AG08395 (cell line): ENCODE measurements at places on chromosomes 5 and 9.

- DNase-seq = peak; percentile 85
Observed at GRCh38 chr5:169629847-169630548, 7.1 kb upstream of the DOCK2 start.

- no peak for DNase-seq
Observed at GRCh38 chr5:123350742-123351141, 72.5 kb downstream of the CEP120 start.

GRCh38 chr5:132446621-132447020, 44.0 kb downstream of the IRF1 start:
- peak; percentile 91 for DNase-seq

DNA sequence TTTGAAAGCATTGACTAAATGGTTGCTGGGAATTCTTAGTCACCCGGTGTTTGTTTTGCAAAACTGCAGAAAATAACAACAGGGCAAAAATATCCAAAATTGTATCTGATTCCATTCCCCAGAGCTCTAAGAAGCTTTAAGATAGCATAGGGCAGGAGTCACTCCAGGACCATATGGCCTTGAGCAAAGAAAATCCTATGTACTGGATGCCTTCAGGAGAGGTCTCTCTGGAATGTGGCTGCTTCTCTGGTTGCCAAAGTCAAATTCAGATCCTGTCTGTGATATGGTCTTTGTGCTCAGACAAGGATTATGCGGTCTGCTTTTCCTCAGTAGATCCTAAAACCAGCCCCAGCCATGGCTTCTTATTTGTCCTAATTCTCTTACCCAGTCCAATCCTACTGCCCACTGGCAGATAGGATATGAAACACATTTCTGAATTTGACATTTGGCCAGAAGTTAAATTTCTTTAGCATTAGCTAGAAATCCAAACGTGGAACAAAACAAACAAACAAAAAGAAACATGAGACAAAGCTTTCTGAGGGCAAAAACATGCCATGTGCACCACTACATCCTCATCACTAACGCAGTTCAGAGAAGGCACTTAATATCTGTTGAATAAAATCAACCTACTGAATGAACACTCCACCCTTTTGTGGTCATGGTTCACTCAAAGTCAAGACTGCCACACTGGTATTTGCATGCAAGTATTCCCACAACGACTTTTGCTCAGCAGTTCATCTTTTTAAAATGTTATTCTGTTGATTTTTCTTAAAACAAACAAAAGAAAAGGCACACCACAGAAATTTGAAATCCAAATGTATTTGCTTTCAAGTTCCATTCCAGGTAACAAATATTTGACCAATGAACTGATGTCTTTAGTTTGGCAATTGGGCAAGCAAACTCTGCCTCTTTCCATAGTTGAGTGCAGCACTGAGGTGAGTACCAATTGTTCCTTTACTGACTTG, 165.7 kb downstream of the TRPM6 start:
- DNase-seq = no peak

GRCh38 chr5:35248843-35249780, 18.8 kb upstream of the PRLR start:
- no peak for DNase-seq

- no peak for DNase-seq
Observed at GRCh38 chr9:87944096-87944495, 26.3 kb downstream of the SPATA31C1 start.

- DNase-seq = no peak
Observed at GRCh38 chr9:27645161-27645840, 72.0 kb upstream of the C9orf72 start.

GRCh38 chr5:147568710-147569406, 59.0 kb upstream of the DPYSL3 start:
- no peak for DNase-seq

- no peak for DNase-seq
Observed at GRCh38 chr9:130414910-130415746, 29.6 kb upstream of the ASS1 start.

GRCh38 chr9:82997476-82998140, 65.3 kb downstream of the RASEF start:
- DNase-seq = no peak

- no peak for DNase-seq
Observed at GRCh38 chr5:89327608-89328007, 444.6 kb upstream of the MEF2C start.

- no peak for DNase-seq
Observed at GRCh38 chr5:67434466-67434865, 237.9 kb upstream of the CD180 start.

- no peak for DNase-seq
Observed at GRCh38 chr9:132003319-132003704, 76.4 kb downstream of the MED27 start.

DNA sequence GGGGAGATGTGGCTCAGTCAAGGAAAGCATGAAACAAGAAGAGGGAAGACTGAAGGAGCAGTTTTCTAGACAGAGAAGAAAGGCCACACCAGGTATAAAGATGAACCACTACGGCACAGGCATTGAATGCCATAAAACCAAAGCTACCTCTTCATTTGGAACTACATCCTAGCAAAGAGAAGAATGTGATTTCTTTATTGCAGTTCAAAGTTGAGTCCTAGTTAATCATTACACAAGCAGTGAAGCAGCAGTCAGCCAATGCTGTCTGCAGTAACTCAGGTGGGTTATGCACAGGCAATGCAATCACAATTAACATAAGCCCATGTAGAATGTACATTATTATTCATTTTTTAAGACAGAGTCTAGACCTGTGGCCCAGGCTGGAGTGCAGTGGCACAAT, 21.7 kb upstream of the PCAT7 start:
- no peak for DNase-seq

DNA sequence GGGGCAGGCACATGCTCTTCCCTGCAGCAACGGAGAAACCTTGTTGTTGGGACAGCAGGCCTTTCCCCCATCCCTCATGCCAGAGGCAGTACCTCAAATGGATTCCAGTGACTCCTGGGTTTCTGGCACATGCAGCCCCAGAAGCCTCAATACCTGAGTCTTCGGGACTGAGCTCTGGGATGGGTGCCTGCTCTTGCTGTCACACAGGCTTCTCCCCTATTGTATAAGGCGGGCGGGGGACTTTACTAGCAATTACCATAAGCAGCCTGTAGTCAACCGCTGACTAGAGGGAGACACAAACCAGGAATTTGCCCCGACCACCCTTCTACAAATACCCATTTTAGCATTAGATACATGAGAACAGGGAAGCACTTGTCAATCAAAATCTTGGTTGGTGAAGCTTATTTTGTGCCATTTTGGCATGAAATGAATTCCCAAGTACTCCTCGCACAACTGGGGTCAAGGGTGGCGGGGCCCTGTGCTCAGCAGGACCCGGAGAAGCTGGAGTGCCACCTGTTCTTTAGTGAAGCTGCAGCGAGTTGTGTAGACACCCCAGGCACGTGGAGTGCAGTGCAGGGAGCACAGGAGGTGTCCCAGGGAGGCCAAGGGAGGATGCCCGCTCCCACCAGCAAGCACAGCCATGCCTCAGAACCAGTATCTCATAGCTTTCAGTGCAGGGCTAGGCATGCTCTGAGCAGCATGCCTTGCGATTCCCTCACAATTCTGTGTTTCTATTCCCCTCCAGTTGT, 21.2 kb downstream of the S1PR3 start:
- no peak for DNase-seq

- DNase-seq = peak; percentile 87
Observed at GRCh38 chr9:738209-738915, 103.1 kb upstream of the DMRT1 start.

GRCh38 chr9:23582836-23583235, 243.2 kb downstream of the ELAVL2 start:
- no peak for DNase-seq

GRCh38 chr9:27398982-27399653, 102.2 kb upstream of the EQTN start:
- DNase-seq = no peak

DNA sequence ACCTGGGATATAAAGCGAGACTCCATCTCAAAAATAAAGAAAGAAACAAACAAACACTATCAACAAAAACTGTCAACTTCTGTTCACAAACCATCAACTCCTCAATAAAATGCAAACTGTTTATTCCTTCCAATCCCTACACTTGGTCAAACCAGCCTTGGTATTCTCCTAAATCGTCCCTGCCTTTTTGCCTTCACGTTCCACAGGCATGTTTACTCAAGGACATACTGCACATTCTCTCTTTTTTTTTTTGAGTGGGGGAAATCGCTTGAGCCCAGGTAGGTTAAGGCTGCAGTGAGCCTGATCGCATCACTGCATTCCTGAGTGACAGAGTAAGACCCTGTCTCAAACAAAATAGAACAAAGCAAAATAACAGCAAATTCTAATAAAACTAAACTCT, 13.0 kb downstream of the UBAP2 start:
- DNase-seq = no peak

- peak; percentile 68 for DNase-seq
Observed at GRCh38 chr5:150624334-150625163, 15.9 kb upstream of the SYNPO start.

DNA sequence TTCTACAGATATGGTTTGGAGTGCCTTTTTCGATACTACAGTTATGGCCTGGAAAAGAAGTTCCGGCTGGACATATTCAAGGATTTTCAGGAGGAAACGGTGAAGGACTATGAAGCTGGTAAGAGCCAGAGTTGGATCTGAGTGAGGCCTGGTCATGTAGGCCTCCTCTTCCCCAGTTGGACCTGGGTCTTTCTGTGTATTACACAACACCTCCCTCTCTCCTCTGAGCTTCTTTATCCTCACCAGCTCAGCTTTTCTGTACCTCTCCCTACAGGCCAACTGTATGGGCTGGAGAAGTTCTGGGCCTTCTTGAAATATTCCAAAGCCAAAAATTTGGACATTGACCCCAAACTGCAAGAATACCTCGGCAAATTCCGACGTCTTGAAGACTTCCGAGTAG, 39.2 kb downstream of the FAXDC2 start:
- no peak for DNase-seq

GRCh38 chr9:21432672-21433425, 7.4 kb upstream of the IFNA1 start:
- DNase-seq = no peak

GRCh38 chr9:69605406-69605805, 66.8 kb downstream of the APBA1 start:
- no peak for DNase-seq

- no peak for DNase-seq
Observed at GRCh38 chr5:56154732-56155484, 78.2 kb downstream of the ANKRD55 start.

- no peak for DNase-seq
Observed at GRCh38 chr5:57302164-57302563, 128.3 kb downstream of the GPBP1 start.

- no peak for DNase-seq
Observed at GRCh38 chr5:110475529-110475928, 250.9 kb downstream of the TMEM232 start.

DNA sequence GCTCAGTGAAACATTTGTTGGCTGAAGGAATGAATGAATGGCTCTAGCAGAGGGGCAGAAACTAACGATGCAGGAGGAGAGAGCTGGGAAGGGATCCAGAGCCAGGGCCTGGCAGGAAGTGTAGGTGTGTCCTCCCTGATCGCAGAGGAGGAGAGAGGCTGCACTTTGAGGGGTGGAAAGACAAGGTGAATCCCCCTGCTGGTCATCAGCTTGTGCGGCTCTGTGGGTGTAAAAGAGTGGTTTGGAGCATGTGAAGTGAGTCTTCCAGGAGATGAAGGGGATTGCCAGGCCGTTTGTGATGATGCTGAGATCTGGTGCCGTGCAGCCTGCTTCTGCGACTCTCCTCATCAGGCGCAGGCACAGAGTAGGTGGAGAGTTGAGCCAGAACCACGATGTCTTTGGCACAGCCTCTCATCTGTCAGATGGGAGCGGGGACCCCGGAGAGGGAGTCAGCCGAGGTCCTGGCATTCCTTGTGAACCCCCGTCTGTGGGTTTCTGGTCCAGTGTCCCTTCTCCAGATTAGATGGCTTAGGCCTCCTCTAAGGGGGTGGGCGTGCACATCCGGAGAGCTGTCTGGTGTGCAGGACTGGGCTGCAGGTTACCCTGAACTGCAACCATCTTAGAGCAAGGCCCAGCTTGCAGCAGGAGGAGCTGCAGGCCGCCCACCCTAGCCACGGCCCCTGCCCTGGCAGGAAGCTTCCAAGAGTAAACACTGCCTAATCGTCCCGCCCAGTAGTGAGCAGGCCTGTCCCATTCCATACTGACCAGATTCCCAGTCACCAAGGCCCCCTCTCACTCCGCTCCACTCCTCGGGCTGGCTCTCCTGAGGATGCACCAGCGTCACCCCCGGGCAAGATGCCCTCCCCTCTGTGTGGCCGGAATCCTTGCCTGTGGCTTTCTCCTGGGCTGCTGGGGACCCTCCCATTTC, at the start of gene ADAMTS13:
Gene ADAMTS13, plus strand, starts transcription at position 753 of the 928 bp plus-strand sequence. Its CDS starts 77 bp downstream, at position 830.
- DNase-seq = no peak

GRCh38 chr5:101678481-101679193, 617.4 kb downstream of the SLCO4C1 start:
- DNase-seq = peak; percentile 32

- DNase-seq = no peak
Observed at GRCh38 chr5:116487045-116487444, 87.6 kb downstream of the SEMA6A start.

- DNase-seq = no peak
Observed at GRCh38 chr5:172114875-172115422, 73.1 kb downstream of the STK10 start.

- DNase-seq = peak; percentile 43
Observed at GRCh38 chr9:751137-752051, 90.1 kb upstream of the DMRT1 start.

GRCh38 chr9:130920762-130921299, 18.2 kb downstream of the FIBCD1 start:
- DNase-seq = no peak

GRCh38 chr5:74833537-74834266, 32.5 kb downstream of the FAM169A start:
- DNase-seq = no peak

- no peak for DNase-seq
Observed at GRCh38 chr9:130382096-130382495, 62.7 kb upstream of the ASS1 start.

DNA sequence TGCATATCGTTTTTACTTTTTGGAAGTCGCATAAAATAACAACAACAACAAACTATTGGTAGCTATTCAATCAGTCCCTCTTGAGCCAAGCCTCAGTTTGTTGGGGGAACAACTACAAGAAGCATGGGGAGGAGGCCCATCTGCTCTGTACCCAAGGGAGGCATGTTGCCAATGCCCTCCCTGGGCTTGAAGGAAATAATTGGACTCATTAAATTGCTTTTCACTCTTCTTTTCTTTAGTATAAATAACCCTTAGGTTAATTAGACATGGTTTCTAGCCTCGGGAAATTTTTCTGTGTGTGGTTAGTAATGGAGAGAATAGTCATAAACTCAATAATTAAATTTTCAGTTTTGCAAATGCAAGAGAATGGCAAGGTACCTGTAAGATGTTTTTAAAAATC, 500.7 kb downstream of the TLE4 start:
- no peak for DNase-seq

DNA sequence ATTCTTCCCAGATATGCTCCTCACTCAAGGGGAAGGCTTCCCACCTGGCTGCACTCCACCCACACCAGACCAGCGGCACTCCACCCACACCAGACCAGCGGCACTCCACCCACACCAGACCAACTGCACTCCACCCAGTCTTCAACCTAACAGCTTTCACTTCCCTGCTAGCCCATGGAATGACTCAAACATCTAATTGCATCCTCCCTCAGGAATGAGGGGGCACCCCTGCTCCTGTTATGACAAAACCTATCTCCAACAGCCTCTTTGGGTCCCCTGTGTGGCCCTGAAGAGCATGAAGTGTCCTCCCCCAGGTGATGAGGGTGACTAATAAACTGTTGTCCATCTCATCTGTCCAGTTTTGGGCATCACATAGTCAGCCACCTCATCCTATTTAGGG, 556.6 kb upstream of the TUSC1 start:
- peak; percentile 10 for DNase-seq

- DNase-seq = no peak
Observed at GRCh38 chr9:3464033-3464638, 61.7 kb downstream of the RFX3 start.

- DNase-seq = no peak
Observed at GRCh38 chr9:370086-370485, 155.4 kb downstream of the DOCK8 start.
